ENCODE measurements at places on chromosomes 3 and 15. TPM values are rescaled to one million over a fixed set of nuclear protein-coding genes. Genes with fewer than 3 reads are reported as not detected.

- no peak for DNase-seq
These were observed 74.3 kb downstream of the IGF1R start for GRCh38 chr15:98722645-98723044.

Gene FETUB
- polyA plus RNA-seq: 0.14 TPM

Gene CCDC191
- 24.1 TPM for polyA plus RNA-seq

- no peak for DNase-seq
These were observed 467.0 kb upstream of the RASGRP1 start for GRCh38 chr15:39031596-39031995.

DNA sequence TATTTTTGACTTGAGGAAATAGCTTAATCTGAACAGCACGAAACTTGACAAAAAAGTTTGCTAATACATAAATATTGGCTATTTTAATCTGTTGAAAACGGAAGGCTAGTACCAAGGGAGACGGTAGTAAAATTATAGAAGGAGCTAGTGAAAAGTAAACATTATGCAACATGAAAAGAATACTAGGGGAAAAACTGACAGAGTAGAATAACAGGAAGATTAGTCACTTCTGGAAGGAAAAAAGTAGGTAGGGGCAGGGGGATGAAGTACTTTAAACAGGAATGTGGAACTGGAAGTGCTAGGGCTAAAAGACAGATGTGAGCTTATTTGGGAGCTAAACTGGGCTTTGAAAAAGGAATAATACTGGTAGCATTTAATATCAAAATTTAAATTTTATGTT is 60.1 kb downstream of the MBNL1 start:
- no peak for DNase-seq

Gene TFG
- polyA plus RNA-seq: 142 TPM

GRCh38 chr3:64832098-64832497 is 144.3 kb upstream of the ADAMTS9 start:
- DNase-seq: no peak

- DNase-seq: no peak
These were observed 5.7 kb downstream of the VGLL4 start for GRCh38 chr3:11637901-11638458.

DNA sequence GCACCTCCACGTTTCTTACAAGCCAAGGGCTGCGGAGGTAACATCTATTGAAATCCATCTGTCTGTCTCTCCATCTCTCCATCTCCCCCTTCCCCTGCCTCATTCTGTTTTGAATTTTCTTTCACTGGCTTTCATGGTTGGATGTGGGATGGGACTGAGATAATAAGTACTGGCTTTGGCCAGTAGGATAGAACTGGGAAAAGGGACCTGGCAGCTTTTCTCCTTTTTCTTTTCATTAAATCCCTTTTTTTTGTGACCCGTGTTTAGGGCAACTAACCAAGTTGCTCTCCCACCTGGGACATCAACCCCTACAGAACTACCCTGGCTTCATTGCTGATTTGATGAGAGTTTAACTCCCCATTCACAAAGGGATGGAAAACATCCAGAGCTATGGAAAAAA is 66.8 kb upstream of the ADAMTSL3 start:
- no peak for DNase-seq

GRCh38 chr3:138942271-138942670 is 4.7 kb downstream of the FOXL2 start:
- no peak for DNase-seq

- no peak for DNase-seq
These were observed 39.3 kb downstream of the KY start for GRCh38 chr3:134611516-134611915.

- DNase-seq: no peak
These were observed 342.9 kb downstream of the CNTN3 start for GRCh38 chr3:74271541-74271940.

Gene MOBP
- not detected for polyA plus RNA-seq

DNA sequence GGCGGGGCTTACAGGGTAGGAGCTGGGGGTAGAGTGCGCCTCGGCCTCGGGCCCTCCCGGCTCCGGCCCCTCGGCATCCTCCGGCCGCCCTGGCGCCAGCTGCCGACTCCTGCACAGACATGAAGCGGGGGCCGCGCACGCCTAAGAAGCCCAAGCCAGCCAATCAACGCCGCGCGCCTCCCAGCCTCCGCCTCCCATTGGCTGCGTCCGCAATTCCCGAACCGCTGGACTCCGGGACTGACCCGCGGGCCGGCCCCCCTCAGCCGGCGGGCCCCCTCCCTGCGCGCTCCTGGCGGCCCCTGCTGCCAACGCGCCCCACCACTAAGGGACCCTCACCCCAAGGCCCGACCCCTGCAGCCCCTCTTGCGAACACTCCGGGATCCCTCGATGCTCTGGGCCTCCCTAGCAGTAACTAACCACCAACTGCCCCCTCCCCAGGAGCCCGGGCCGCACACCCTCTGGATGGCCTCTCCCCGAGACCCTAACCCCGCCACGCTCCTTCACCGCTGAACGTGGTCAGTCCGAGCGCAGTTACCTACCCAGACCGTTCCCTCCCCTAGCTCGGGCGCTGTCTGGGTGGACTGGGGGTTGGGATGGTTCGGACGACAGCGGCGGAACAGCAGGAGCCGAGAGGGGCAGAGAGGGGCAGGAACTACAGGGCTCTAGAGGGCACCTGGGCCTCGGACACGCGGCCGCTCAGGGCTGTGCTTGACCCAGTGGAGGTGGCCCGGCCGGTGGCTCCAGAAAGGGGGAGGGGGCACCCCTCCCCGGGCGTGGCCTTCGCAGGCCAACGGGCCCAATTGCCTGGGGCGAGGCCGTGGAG is 5.0 kb downstream of the GATA2 start:
- no peak for DNase-seq

Gene SPESP1
- polyA plus RNA-seq: 7.7 TPM

DNA sequence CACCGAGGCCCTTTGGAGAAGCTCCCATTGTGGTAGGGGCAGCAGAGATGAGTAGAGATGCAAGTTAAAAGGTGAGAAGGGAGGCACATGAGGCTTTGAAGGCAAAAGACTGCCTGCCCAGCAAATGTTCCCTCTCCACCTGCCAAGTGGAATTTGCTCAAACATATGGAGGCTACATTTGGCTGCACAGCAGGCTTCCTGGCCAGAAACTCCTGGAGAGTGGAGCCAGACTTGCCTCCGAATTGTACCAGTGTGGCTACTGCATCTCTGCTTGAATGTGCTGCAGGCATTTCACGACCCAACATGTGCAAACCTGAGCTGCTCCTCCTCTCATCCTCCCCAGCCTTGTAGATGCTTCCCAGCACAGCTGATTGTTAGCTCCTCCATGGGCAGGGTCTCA is 229.2 kb downstream of the ZNF621 start:
- no peak for DNase-seq

- DNase-seq: no peak
These were observed 56.0 kb upstream of the LCTL start for GRCh38 chr15:66621491-66622467.

Gene AP3B2
- 1.6 TPM for polyA plus RNA-seq

Gene LIPC
- 16.8 TPM for polyA plus RNA-seq

GRCh38 chr3:10353661-10354360 is 32.9 kb upstream of the SEC13 start:
- DNase-seq: no peak

DNA sequence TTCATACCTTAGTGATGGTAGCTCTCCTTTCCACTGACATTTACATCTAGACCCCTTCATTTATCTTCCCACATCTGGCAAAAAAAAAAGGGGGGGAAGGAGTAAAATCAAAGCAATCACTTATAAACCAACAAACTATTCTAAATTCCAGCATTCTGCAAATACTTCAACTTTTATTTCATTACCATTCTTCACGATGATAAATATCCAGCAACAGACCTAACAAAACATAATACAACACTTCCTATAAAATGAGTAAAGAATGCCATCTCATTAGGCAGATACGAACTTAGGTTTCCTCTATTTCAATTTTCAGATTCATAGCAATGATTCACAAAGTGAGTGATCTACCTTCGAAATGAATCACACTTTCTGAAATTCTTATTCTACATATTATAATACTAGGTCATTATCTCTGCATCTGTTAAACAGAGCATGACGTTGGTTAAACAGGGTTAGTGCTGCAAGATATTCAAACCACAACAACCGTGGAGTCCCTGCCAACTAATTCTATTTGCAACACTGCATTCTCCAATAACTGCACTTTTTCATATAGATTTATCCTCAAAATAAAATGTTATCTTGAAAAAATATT is at the start of gene LRRFIP2:
Gene LRRFIP2, minus strand, starts transcription at position 51 of the 595 bp plus-strand sequence. CDS start 25,599 bp downstream, outside the sequence.
- DNase-seq: no peak

DNA sequence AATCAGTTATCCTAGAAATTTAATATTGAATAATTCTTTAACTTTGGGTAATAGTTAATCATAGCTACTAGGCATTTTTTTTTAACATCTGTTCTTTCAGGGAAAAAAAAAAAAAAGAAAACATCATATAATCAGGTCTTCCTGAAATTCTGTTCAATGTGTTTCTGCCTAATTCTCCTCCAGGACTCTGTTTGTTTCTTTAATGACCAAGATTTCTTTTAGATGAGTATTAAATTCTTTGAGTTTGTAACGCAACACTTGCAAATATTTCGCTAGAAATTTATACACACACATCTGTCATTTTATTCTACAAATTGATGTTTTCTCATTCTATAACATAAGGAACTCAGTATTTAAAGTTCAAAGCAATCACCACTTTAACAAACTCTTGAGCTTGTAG is 56.7 kb downstream of the ALCAM start:
- DNase-seq: no peak

Measured in left renal pelvis (tissue), 4 donors.